ENCODE measurements at places on chromosomes 3 and 15.

DNA sequence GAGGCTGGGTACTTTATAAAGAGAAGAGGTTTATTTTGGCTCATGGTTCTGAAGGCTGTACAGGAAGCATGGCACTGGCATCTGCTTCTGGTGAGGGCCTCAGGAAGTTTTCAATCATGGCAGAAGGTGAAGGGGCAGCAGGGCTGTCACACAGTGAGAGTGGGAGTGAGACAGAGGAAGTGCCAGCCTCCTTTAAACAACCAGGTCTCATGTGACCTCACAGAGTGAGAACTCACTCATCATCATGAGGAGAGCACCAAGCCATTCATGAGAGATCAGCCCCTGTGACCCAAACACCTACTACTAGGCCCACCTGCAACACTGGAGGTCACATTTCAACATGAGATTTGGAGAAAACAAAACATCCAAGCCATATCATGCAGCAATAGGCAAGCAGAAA is 9.3 kb upstream of the RFTN1 start:
- no peak for DNase-seq

DNA sequence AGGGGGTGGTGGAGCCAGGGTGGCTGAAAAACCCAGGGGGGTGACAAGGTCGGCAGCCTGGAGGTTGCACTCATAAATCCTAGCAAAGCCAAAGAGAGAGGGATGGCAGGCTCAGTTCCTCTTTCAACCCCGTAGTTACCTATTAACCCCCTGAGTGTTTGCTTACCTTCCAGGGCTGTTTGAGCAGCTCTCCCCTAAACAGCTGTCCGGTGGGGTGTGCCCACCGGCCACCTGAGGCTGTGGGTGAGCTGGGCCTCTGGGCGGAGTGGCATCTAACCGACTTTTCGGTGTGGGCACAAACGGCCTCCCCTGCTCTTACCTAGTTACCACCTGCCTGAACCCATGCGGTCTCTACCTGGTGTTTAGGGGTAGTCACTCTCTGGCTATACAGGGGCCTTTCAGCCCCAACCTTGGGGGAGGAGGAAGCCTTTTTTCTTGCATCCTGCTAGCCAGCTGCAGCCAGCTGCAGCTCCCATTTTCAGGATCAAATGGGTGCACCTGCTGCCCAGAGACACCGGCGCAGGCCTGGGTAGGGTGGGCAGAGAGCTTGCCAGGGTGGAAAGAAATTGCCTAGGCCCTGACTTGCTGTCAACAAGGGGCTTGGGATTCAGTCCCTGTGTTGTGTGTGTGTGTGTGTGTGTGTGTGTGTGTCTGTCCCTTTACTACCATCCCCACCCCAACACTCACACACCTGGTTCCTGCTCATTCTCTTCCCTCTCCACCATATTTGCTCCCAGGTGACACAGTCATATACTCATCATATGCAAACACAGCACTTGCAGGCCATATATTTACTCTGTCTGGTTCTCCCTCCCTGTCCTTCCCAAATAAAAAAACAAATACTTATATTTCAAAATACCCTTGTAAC is 3.7 kb downstream of the DLL4 start:
- no peak for DNase-seq

- DNase-seq = no peak
Observed at GRCh38 chr3:40793730-40794129, 269.0 kb downstream of the ZNF621 start.

DNA sequence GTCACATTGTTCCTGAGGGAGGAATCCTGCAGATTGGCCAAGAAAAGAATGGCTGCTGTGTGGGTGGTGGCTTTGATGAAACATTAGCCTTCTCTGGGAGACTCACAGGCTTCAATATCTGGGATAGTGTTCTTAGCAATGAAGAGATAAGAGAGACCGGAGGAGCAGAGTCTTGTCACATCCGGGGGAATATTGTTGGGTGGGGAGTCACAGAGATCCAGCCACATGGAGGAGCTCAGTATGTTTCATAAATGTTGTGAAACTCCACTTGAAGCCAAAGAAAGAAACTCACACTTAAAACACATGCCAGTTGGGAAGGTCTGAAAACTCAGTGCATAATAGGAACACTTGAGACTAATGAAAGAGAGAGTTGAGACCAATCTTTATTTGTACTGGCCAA is 6.1 kb downstream of the PTX3 start:
- no peak for DNase-seq

DNA sequence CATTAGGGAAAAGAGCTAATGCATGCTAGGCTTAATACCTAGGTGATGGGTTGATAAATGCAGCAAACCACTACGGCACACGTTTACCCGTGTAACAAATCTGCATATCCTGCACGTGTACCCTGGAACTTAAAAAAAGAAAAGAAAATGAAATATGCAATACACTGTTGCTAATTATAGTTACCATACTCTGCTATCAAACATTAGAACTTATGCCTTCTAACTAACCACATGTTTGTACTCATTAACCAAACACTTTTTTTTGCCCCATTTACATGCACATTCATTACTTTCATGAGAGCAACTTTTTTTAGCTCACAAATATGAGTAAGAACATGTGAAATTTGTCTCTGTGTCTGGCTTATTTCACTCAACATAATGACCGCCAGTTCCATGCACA is 253.1 kb downstream of the CGGBP1 start:
- no peak for DNase-seq

DNA sequence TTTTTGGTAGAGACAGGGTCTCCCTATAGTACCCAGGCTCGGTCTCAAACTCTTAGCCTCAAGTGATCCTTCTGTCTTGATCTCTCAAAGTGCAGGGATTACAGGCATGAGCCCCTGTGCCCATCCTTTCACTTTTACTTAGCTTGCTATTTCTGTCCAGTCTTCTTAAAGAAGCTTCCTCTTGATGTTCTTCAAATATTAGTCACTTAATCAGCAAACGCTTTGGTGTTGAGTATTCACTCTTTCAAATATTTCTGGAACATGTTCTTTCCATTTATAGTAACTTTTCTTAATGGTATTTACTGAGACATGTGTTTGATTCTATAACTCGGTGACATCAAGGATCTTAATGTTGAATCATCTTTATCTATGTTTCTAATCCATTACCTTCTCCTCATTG is 122.1 kb downstream of the CNTN6 start:
- no peak for DNase-seq

GRCh38 chr3:7651274-7651673 is 790.4 kb downstream of the GRM7 start:
- DNase-seq = no peak
